ENCODE measurements at places on chromosomes 4 and X.

- no peak for DNase-seq
Measured at GRCh38 chrX:118594697-118595420, 99.2 kb downstream of the DOCK11 start.

DNA sequence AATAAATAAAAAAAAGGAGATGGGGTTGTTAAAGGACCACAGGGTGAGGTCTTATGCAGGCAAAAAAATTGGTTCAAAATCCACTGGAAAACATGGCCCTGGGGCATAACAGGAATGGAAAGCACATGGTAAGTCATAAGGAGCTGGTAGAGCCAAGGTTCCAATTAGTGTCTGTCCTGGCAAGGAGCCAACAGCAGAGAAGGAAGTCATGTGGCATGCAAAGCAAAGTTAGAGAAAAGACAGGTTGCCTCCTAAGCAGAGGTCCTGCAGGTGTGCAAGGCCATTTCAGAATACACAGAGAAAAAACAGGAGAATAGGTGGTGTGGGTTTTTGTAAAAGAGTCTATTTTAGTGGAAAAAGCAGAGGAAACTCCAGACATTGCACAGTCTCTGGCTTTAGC lies 1881.7 kb downstream of the ARAP2 start:
- no peak for DNase-seq

DNA sequence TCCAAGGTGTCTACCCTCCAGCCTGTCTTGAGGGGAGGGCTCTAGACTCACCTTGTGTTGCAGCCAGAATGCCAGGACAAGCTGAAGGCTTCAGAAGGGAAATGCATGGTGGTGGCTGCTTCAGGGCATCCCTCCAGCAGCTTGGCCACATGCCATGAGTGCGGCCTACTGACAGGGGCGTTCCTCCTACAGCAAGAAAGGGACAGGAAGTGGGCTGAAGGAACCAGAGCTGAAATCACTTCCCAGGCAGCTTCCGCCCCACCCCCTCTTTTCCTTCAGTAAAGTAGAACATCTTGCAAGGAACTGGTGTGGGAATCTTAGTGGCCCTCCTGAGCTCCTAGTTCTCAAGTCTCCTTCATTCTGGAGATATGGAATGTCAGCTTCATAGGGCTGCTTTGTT lies 167.5 kb upstream of the DGKK start:
- no peak for DNase-seq

GRCh38 chr4:133150486-133151340 lies 1.6 kb downstream of the PCDH10 start:
- no peak for DNase-seq

DNA sequence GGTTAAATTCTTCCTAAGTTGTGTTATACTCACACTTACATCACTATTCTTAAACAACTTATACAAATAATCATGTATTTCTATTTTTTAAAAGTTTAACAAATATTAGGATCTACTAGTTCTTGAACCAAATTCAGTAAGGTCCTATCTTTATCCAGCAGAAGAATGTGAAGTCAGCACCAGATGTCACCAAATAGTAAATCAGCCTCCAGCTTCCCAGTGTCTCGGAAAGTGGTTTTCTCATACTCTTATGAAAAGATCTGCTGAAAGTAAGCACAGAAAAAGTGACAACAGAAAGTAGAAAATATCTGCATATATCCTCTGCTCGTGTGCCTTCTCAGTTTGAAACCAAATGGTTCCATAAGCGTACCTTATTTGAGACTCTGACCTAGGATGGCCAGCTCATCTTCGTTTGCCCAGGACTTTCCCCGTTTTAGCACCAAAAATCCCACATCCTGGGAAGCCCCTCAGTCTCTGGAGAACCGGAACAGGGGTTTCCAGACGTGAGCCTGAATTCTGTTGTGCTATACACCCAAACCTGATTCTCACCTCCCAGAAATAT lies 98.0 kb upstream of the DCLK2 start:
- no peak for DNase-seq

GRCh38 chr4:137627739-137628460 lies 95.6 kb upstream of the PCDH18 start:
- no peak for DNase-seq

DNA sequence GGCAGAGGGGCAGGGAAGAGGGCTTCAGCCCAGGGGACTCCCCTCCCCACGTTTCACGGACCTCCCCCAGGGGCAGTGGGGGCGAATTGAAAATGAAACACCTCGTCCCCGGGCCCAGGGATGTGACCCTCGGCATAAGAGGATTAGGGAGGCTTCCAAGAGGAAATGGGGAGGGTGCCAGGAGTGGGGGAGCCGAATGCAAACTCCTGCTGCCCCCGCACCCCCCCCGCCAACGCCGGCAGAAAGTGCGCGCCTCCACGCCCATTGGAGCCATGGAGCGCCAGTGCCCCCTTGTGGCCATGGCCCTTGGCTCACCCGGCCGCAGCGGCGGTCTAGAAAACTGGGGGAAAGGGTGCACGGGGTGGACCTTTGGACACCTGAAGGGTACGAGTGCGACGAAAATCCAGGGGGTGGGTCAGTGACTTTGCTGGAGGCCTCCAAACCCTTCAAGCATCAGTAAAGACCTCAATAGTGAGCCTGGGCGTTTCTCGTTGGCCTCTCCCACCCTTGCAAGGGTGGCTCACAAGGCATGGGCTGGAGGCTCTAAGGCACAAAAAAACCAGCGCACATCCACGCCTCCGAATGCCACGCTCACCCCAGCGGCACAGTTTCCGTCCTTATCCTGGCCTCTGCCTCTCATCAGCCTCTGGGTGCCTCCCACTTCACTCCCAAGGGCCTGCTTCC lies 120.8 kb upstream of the PJA1 start:
- no peak for DNase-seq

DNA sequence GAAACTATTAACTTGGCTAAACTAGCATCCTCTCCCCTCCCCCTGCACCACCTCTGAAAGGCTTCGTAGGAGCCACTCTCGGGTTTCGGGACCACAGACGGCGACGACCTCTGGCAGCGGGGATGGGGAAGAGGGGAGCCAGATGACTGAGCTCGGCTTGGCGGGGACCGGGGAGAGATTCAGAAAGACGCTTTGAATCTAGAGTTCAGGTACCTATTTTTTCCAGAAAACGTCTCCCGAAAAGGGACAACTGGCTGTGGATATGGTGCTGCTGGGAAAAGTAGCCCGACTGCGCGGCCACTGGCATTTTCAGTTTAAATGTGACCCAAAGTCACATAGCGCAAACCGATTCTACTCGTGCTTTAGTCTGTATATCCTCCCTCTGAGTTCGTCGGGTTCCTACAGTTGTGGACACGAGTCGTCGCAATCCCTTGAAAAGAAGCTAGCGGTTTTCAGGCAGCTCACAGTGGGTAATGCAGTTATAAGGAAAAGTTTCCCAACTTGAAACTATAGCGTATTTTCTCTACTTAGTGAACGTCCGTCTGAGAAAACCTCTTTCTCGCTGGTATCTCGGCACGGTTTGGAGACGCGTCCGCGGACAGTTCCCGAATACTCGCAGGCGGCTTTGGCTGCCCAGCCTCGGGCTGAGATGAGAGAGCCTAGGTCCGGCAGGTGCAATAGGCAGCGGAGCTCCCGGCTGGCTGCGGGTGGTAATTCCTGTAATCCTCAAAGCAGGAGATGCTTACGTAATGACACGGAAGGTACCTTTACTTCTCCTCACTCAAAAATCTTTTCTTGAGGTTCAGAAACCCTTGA lies 1.3 kb downstream of the PARM1 start:
- no peak for DNase-seq

- no peak for DNase-seq
Measured at GRCh38 chr4:25020236-25020635, 10.5 kb downstream of the LGI2 start.

- DNase-seq, result no peak
Measured at GRCh38 chr4:73964862-73965611, 16.8 kb downstream of the PF4 start.

GRCh38 chr4:158025131-158025530 lies 147.7 kb downstream of the GASK1B start:
- no peak for DNase-seq

DNA sequence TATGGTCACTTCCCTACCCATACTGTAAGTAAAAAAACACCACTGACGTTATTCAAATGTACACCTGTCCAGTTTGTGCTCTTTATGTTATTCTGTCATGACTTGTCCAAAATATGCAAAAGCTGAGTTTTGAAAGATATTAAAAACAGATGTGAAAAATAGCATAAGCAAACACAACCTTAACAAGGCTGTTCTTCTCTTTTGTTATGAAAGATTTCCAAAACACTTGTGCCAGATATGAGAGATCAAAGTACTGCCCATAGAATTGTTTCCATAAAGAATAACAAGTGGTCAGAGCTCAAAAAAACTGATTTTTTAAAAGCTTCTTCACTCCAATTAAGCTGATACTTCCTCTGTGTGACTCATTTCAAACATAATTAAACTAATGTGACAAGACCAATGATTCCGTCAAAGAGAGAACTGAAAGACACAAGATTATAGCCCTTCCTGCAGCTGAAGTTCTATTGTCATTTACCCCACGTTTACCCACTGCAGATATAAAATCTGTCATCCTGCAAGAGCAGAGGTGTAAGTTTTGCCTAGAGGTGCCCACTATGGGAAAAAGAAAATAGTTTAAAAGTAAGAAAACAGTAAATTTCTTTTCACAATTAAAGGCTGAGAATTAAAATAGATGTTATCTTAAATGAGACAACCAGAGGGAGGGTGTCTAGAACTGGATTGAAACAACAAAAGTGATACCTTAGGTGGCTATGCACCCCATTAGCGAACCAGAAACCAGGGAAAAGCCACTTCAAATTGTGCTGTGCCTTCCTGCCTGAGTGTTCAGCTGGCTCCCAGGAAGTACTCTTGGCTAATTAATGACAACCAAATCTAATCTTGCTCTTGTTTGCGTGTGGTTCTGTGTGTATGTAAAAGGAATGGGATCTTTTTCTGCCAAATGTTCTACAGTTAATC lies 30.1 kb downstream of the RASSF6 start:
- DNase-seq, result no peak
